Epithelial cell of alveolus of lung (primary cell): ENCODE measurements at places on chromosomes 6 and 20. TPM values are rescaled to one million over a fixed set of nuclear protein-coding genes. Genes with fewer than 3 reads are reported as not detected.

RIPPLY2 gene
- not detected in 2 replicates for total RNA-seq

THEMIS gene
- 0.13 TPM in 1 of 2 replicates, not detected in the other for total RNA-seq

TOX2 gene
- 50.7 and 78.0 TPM in 2 replicates for total RNA-seq

RIMS1 gene
- 0.16 and 0.91 TPM in 2 replicates for total RNA-seq

PPP1R16B gene
- total RNA-seq, result 0.39 and 0.56 TPM in 2 replicates

OR2B6 gene
- not detected in 2 replicates for total RNA-seq

CRISP2 gene
- not detected in 2 replicates for total RNA-seq

SIRPD gene
- total RNA-seq, result not detected in 2 replicates

PCMT1 gene
- 90.1 and 121 TPM in 2 replicates for total RNA-seq

PLG gene
- not detected in 2 replicates for total RNA-seq

PTCRA gene
- not detected in 2 replicates for total RNA-seq

KCNK5 gene
- total RNA-seq, result 0.13 TPM in 1 of 2 replicates, not detected in the other

HECA gene
- total RNA-seq, result 10.6 and 19.2 TPM in 2 replicates

SCRT2 gene
- not detected in 2 replicates for total RNA-seq

RAB32 gene
- 24.8 and 134 TPM in 2 replicates for total RNA-seq

CST4 gene
- total RNA-seq, result 0.78 TPM in 1 of 2 replicates, not detected in the other
